NCI-H1105 (cell line): ENCODE measurements at places on chromosomes 11 and 22.

GRCh38 chr11:64060861-64061444, 25.2 kb downstream of the FLRT1 start:
- DNase-seq: peak; percentile 53

GRCh38 chr11:62132191-62132590, 8.4 kb downstream of the INCENP start:
- no peak for DNase-seq

DNA sequence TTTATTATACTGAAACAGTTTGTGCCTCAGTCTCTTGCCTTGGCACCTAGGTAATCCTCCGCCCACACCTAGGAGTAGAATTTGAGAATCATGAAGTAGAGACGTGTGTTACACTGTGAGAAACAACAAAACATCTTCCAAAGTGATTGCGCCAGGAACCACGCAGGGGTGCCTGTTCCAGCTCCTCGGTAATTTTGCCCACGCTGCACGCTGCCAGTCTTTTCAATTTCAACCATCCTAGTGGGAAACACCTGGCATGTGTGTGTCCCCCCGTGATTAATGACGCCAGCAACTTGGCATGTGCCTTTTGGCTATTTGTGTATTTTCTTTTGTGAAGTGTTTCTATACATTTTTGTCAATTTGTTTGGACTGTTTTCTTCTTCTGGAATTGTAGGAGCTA, 919.1 kb downstream of the BRD1 start:
- DNase-seq: no peak

DNA sequence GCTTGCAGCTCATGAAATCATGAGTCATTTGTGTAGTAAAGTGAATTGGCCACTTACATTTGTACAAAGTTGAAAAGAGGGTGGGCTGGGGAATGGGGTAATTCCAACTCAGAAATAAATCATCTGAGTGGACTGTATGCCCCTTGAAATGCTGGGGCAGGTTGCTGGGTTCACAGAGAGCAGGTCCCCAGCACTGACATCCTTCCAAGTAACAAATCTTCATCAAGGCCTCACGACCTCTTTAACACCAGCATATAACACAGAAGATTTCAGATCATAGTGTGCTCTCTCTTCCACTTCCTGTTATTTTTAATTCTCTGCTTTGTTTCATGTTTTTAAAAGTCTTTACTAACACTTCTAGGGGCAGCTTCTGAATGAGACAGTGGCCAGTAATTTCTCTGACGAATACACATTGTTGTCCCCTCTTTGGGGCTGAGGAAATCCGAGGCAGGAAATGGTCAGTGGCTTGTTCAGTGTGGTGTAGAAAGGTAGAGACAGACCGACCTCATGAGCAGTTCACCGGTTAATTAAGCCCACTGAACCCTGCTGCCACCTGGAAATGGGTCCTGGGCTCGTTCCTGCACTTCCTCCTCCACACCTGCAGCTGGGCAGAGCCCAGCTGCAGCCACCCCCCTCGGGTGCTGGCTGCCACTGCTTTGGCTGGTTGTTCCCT, 127.7 kb downstream of the MAML2 start:
- DNase-seq: no peak

GRCh38 chr22:45977003-45977411, at the start of gene WNT7B:
TSS of gene WNT7B (minus strand) at chr22:45977162. CDS start at chr22:45976754, 408 bp downstream.
- DNase-seq: peak; percentile 70

- no peak for DNase-seq
These were observed 3.9 kb upstream of the SMIM35 start for GRCh38 chr11:118090545-118091162.

GRCh38 chr22:19905347-19906276, 36.0 kb upstream of the COMT start:
- DNase-seq: no peak

GRCh38 chr11:134541355-134541754, 129.3 kb upstream of the B3GAT1 start:
- no peak for DNase-seq

DNA sequence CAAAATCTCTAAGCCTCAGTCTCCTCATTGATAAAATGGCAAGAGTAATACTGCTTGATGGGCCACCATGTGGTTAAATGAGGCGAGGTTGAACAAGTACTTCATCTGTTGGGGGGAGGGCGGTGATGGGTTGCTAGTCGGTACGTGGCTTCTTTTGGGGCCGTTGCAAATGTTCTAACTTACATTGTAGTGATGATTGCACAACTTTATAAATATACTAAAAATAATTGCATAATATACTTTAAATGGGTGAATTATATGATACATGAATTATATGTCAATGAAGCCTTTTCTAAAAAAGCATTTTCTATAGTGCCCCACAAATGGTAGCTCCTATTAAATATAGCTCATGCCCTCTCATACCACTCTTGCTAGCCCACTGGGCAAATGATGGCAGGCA, 6.5 kb downstream of the MS4A8 start:
- no peak for DNase-seq

DNA sequence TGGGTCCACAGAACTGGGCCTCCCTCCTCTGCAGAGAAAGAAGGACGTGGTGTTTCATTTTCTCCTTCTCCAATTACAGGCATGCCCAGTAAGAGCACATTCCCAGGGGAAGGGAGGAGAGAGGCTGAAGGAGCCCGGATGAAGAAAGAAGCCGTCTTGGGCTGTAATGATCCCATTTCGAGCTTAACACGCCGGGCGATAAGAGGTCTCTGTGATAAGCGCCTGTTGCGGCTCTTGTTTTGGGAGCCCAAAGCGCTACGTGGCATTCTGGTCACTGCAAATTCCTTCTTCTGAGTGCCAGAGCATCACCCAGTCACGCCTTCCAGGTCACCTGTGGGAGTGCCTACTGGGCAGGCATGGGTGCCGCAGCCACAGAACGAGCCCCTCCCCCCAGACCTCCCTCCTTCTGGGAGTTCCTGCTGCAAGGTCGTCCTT, 57.5 kb downstream of the ANO1 start:
- no peak for DNase-seq

GRCh38 chr11:106159836-106160235, 82.4 kb downstream of the AASDHPPT start:
- no peak for DNase-seq

GRCh38 chr11:130629039-130629438, 180.6 kb downstream of the ADAMTS15 start:
- no peak for DNase-seq

- no peak for DNase-seq
These were observed 191.6 kb upstream of the ARHGAP20 start for GRCh38 chr11:110903830-110904229.

- DNase-seq: peak; percentile 84
These were observed 5.2 kb downstream of the USP2 start for GRCh38 chr11:119376197-119376847.

- no peak for DNase-seq
These were observed 26.4 kb upstream of the ADORA2A start for GRCh38 chr22:24400726-24401596.

DNA sequence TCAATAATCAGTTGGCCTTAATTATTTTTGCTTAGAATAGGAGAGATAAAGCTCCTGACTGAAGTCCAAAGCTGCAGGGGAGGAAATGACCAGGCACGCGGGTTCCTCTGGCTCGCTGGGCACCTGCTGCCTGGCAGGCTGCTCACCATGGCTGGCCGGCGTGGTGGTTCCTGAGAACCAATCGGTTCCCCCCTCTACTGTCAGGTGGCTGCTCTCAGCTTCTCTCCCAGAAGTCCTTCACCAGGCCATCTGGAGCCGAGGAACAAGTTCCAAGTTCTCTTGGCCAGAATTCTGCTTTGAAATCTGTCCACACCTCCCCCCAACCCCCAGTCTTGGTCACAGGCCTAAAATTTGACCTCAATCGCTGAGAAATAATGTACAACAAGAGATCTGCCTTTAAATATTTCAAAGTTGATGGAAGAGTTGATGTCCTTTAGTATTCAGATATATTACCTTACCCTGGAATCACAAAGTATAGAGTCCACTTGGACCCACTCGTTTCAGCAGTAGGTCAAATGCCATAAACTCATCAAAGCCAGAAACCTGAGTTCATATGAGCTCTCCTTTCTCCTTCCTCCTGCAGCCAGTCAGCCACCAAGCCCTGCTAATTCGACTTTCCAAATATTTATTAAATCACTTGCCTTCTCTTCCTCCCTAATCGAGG, 25.2 kb downstream of the EXPH5 start:
- no peak for DNase-seq

GRCh38 chr11:79439886-79440570, 802 bp downstream of the TENM4 start:
- DNase-seq: peak; percentile 58

DNA sequence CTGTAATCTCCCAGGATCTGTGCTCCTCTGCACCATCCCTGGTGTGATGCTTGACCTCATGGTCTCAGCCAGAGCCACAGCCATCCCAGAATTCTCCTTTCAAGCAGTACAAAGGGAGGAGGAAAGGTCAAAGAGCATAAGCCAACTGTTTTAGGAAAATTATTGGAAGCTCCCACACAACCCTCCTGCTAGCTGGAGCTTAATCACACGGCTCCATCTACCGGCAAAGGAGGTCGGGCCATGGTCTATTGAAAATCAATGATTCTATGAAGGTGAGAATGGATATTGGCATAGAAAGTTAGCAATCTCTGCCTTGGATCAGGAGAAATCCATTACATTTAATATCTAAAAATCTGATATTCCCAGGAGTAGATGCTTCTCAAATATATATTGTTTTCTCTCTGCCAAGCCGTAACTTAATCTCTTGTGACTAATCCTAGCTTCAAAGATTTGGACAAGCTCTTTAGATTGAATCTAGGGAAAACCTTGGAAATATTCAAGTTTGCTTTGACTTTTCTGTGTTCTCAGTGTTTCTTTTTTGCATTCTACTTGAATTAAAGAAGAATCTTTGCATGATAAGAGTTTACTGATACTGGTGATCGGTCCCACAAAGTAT, 259.6 kb downstream of the NTM start:
- no peak for DNase-seq

- DNase-seq: no peak
These were observed 46.2 kb downstream of the DEPDC5 start for GRCh38 chr22:31800065-31800464.

- no peak for DNase-seq
These were observed 28.6 kb downstream of the PTPRJ start for GRCh38 chr11:48008951-48009270.

DNA sequence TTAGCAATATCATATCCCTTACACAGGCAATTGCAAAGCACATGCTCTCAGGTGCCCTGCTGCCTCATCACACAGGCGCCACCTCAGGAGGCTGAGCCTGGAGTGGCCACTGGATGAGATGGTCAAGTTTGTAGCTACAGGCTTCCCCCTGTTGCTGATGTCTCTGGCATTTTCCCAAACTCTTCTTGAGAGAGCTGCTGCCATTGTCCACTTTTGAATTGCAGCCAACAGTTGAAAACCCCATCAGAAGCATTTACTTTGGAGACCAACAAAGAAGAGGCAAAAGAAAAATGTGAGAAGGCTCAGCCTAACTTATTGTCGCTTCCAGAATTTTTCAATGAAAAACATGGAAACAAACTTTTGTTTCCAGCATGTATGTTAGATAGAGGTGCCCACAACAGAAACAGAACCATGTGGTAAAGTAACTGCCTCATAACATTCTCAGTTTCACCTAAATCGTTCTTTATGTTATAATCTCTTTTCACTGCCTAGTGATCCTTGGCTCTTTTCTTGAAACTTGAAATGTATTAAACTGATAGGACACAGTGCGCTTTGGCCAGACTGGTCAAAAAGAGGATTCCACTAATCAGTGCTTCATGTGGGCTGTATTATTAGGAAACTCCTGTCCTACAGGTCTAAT, 47.6 kb upstream of the OR8B8 start:
- no peak for DNase-seq

DNA sequence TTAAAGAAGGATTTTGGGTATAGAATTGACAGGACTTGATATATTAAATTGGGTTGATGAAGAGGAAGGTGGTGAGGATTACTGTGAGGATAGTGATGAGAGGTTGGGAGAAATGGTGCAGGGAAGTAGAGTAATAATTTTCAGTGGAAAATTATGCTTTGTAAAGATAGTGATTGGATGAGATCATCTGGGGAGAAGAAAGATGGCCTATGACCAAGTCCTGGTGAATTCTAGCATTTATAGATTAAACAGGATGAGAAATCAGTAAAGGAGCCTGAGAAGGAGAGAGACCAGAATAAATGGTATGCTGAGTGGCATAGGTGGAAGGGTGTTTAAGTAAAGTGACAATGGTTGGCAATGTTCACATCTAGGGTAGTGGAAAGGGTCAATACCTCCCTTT, 15.0 kb downstream of the IPO7 start:
- DNase-seq: no peak

GRCh38 chr11:113448316-113448677, 26.9 kb downstream of the DRD2 start:
- no peak for DNase-seq

DNA sequence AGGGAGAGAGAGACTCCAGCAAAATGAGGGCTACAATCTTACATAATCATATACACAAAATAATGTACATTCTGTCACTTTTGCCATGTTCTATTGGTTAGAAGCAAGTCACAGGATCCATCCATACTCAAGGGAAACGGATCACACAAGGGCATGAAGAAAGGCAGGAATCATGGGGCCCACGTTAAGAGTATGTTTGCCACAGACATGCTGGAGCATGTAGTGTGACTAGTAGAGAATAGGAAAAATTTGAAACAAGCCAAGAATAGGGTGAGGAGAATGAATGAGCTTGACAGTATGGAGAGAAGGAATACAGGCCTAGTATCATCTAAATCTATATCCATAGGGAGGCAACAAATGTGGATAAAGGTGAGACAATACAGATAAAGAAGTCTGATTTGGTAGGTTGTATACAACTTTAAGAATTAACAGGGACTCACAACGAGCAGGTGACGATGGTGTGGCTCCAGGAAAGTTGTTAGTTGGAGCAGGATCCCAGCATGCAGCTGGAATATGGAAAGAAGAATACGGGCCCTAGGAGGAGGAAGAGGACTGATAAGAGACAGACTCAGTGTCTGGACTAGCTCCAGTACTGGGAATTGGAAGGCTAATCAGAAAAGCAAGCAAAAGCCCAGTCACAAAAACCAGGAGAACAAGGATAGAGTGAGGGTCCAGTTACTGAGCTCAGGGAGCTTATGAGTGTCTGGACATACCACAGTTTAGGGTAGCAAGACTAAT, 301.7 kb upstream of the PITPNB start:
- no peak for DNase-seq
